ENCODE measurements at places on chromosomes 7 and 10.

DNA sequence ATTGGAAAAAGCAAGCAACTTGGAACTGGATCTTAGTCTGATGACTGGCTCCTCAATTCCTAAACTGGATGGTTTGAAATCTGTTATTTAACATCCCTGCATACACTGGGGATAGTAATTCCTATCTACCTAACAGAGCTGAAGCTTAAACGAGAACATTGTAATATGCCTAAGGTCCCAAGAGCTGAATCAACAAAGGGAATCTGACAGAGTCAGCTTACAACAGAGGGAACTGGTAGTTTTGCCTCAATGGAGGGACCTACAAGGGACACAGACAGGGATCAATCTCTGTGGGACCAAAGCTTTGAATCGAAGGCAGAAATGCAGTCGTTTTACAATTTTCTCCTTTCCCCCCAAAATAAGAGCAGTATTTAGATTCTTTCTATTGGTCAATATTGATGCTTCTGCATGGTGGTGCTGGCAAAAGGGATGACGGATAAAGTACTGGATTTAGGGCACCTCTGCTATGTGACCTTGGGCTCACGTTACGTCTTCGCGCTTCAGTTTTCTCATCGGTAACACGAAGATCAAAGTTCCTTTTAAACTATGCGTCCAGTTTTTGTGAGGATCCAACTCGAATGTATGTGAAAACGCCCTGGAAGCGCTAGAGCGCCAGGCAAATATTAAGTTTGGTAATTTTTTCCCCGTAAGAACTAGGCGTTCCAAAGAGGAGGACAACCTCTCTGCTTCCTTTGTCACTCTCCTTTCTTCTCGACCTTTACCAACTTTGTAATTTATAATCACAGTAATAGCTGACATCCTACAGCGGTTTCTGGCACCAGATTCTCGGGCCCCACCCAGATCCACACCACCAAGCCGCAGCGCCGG lies 1.1 kb downstream of the ACTR1A start:
- no peak for DNase-seq

DNA sequence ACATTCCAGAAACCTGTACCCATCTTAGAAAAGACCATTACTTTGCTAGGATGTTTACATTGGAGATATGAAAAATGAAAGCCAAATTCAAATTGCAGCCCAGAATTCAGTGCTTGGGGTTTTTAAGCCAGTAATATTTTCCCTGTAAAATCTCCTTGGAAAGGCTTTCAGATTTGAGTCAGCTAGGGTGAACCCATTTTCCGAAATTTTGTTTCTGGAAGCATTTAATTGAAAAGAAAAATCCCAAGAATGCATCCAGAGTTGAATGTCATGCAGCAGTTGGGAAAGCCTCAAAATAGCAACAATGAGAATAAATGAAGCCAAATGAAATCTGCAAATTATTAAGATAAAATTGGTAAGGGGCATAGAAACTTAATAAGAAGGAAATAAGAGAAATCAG lies 106.4 kb downstream of the BMPER start:
- DNase-seq, result no peak

DNA sequence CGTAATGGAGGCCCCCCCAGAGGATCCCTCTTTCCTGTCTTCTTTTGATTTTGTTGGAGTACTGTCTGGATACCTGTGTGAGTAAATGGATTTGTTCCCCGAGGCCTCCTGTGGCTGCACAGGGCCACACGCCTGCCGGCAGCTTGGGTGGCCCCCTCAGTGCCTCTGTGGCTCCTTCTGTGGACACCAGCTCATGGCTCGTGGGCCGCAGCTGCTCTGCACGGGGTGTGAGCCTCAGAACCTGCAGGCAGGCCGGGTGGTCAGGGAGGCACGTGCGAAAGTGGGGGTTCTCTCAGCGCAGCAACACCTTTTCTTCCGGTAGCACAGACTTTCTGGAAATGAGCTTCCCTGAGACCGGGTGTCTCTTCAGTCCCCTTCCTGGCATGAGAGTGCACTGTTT lies 70.3 kb downstream of the WDR37 start:
- DNase-seq, result no peak

GRCh38 chr7:92228100-92228499 lies 17.6 kb downstream of the KRIT1 start:
- no peak for DNase-seq

DNA sequence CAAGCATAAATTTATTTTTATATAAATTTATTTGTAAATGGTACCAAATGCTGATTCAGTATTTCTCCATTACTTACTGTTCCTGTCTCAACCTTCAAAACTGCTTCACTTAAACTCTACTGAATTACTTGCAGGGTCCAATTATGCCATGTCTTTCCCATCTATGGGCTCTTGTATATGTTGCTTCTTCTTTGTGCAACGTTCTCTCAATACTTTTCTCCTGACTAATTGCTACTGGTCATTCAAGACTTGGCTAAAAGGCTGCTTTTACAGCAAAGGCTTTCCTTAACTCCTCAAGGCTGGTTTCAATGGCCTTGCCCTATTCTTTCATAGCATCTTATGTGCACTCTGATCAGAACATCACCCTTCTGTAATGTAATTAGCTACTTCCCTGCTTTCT lies 67.9 kb downstream of the RNLS start:
- no peak for DNase-seq

GRCh38 chr7:25028370-25029021 lies 48.5 kb upstream of the OSBPL3 start:
- DNase-seq, result no peak

All from stimulated activated CD4-positive, alpha-beta T cell treated with anti-CD3 and anti-CD28 coated beads, Interleukin-12 subunit alpha, Interleukin-12 subunit beta, amount 100 ng/mL, for 48 hours (primary cell).